Skin of body (tissue), 3 donors: ENCODE measurements at places on chromosomes 5 and 9. TPM values are rescaled to one million over a fixed set of nuclear protein-coding genes. Genes with fewer than 3 reads are reported as not detected.

DNA sequence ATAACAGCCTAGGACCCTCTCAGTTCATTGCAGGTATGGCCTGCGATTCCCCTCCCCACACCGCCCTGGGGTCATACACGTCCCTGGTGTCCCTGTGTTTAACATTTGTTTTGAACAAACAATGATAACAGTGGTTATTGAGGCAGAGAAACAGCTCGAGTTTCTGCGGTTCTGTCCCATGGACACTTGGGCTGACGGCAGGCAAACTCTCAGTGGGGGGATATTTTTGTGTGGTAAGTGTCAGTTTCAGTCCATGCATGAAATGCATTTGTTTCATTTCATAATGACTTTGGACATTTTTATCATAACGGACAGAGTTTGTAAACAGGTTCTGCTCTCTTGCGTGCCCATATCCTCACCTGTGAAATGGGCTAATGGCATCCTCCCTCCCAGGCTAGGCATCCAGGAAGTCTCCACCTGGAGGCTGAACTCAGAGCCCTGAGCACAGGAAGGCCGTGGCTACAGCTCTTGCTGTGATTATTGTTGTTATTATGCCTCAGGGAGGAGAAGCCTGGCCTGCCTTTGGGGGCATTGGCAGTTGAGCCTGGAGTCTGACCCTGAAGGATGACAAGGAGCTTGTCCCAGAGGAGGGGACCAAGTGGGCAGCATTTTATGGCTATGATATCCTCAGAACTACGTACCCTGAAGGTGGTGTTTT is 190.9 kb downstream of the GADD45G start:
- no peak for DNase-seq

- DNase-seq: no peak
Observed at GRCh38 chr5:137858223-137858916, 9.3 kb upstream of the MYOT start.

Gene INVS
- total RNA-seq: 29.1 TPM

GRCh38 chr9:100428871-100429654 is 2.1 kb downstream of the MSANTD3 start:
- DNase-seq: peak; percentile 38

DNA sequence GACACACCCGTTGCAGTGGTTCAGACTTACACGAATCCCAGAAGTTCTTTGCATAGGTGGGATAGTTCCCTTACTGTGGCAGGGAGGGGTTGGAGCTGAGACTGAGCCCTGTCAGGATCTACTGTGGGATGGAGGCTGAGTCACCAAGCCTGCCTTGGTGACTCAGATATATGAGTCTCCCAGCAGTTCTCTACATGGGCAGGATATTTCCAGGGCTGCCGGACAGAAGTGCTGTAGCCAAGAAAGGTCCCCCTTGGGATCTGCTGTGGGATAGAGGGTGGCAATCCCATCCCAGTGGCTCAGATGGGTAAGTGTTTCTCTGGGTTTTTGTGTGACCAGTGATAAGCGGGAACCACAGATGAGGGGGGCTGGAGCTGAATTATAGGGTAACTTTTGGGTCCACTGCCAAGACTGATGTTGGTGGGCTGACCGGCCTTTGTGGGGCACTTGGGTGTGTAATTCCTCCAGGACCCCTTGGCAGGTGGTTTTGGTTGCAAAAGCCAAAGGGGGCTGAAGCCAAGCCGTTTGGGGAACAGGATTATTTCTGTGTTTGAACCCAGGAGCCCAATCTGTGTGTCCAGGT is 18.7 kb downstream of the XRCC4 start:
- no peak for DNase-seq

Gene AIF1L
- 8.1 TPM for total RNA-seq

Gene STKLD1
- total RNA-seq: 0.49 TPM

Gene LCN6
- total RNA-seq: not detected

DNA sequence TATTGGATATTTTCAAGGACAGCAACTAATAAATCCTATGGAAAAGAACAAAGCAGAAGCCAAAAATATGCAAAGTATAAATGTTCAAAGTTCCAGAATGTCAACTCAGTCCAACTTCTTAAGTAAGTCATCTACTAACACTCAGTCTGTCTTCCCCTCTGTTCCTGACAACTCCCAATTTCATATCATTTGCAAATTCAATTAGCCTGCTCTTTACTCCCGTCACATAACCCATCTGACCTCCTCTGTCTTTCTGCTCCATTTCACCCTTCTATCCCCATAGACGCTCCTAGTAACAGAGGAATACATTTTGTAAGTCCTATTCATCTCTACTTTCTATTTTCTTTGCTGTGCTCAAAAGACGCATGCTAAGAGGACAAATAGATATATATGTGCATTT is 659.8 kb upstream of the MEF2C start:
- no peak for DNase-seq

Gene SELENOP
- 597 TPM for total RNA-seq

GRCh38 chr5:133819977-133820471 is 148.4 kb downstream of the C5orf15 start:
- no peak for DNase-seq

GRCh38 chr5:95871146-95871806 is 48.8 kb upstream of the GLRX start:
- DNase-seq: no peak

GRCh38 chr9:116451500-116452115 is 235.5 kb upstream of the TRIM32 start:
- no peak for DNase-seq

Gene C5orf24
- total RNA-seq: 42.8 TPM

Gene PCDHAC1
- total RNA-seq: 0.69 TPM

DNA sequence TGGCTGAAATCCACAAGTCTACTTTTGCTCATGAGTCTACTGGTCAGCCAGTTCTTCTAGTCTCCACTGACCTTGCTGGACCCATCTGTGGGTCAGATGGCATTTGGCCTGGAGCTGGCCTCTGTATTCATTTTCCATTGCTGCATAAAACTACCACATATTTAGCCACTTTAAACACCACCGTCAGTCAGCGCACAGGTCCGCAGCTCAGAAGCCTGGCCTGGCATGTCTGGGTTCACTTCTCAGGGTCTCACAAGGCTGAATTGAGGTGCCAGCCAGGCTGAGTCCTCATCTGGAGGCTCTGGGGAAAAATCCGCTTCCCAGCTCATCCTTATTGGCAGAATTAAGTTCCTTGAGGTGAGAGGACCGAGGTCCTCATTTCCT is 54.7 kb downstream of the BARX1 start:
- no peak for DNase-seq

GRCh38 chr9:5778805-5779204 is 54.1 kb downstream of the ERMP1 start:
- no peak for DNase-seq

DNA sequence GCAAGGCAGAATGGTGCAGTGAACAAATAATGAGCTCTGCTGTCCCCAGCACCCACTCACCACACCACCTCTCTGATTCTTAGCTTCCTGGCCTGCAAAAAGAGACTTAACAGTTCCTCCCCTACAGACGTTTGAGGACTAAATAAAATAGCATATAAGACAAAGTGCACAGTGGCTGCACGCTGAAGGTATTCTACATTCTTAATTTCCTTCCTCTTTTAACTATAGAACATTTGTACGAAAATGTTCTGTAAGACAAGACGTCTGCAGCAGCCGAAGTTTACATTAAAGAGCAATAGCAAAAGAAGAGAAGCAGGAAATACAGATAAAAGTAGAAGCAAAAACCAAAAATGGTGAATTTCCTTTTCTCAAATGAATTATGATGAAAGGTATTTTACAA is 15.7 kb downstream of the FBN2 start:
- DNase-seq: no peak

Gene PCDHB1
- total RNA-seq: not detected

GRCh38 chr9:134778156-134778555 is 102.5 kb upstream of the FCN2 start:
- no peak for DNase-seq

GRCh38 chr9:136074706-136075105 is 20.4 kb downstream of the NACC2 start:
- DNase-seq: no peak

Gene PCDHGA1
- 0.39 TPM for total RNA-seq
